T-helper 2 cell (primary cell): ENCODE measurements at places on chromosomes 12 and 14.

DNA sequence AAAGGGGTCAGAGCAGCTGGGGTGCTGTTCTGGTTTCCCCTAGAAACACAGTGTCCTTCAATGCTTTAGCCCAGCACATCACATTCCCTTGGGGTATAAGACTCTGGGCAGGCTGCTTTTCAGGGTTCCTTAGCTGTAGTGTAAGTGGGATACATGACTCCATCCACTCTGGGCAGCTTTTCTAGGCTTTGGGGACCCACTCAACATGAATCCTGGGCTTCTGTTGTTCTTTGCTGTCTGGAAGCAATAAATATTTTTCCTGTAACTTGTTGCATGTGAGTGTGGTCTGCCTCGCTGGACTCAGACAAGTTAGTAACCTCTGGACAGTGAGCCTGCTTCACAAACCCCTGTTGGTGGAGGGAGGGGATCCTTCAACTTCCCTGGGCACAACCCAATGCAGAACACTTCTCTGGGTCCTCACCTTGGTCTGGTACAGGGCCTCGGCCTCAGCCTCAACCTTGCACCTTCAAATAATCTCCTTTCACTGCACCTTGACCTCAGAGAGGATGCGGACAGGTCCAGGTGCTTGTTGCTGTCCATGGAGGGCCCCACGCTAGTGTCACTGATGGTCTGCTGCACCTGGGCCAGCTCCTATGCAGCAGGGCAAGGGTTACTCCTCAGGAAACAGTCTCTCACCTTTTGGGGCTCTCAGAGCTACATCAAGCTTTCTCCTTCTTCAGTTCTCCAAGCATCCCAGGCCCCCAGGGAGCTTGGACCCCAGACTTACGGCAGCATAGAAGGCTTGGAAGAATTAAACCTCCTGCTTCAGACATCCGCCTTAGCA lies 13.5 kb upstream of the KRT73 start:
- no peak for DNase-seq

- no peak for DNase-seq
Observed at GRCh38 chr14:100111931-100112704, 46.9 kb downstream of the EVL start.

DNA sequence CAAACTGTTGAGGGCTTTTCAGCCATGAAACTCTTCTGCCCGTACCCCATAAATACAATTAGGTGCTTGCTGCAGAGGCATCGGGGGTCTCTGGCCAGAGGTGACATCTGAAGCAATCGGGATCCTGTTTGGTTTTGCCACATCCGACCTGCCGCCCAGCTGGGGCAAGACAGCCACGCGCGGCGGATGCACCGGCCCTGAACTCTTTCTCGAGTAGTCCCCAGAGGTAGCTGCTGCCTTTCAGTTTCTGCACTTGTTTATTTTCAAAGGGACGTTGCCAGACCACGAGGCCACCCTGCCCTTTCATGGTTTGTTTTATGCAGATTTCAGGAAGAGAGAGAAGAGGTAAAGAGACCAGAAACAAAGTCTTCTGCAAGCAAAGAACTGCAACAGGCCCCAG lies 10.6 kb upstream of the MLXIP start:
- peak; percentile 13 for DNase-seq

- DNase-seq, result no peak
Observed at GRCh38 chr14:27056586-27056985, 458.8 kb upstream of the NOVA1 start.

DNA sequence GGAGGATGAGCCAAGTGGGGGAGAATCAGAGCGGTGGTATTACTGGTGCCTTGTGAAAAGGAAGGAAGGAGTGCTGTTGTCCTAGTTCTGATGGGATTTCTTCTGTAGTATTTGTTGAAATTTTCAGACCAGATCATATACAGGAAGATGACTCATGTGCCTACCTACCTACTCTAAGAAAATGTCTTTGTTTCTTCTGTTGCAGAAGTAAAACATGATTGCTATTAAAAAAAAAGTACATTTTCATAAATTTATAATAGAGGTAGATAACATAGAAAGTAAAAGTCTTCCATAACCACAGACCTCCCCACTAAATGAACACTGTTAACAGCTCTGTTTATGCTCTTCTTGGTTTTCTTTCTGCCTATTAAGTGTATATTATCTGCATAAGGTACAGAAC lies 26.9 kb downstream of the SAMD4A start:
- DNase-seq, result no peak
